ENCODE measurements at places on chromosomes 5 and 9. TPM values are rescaled to one million over a fixed set of nuclear protein-coding genes. Genes with fewer than 3 reads are reported as not detected.

DNA sequence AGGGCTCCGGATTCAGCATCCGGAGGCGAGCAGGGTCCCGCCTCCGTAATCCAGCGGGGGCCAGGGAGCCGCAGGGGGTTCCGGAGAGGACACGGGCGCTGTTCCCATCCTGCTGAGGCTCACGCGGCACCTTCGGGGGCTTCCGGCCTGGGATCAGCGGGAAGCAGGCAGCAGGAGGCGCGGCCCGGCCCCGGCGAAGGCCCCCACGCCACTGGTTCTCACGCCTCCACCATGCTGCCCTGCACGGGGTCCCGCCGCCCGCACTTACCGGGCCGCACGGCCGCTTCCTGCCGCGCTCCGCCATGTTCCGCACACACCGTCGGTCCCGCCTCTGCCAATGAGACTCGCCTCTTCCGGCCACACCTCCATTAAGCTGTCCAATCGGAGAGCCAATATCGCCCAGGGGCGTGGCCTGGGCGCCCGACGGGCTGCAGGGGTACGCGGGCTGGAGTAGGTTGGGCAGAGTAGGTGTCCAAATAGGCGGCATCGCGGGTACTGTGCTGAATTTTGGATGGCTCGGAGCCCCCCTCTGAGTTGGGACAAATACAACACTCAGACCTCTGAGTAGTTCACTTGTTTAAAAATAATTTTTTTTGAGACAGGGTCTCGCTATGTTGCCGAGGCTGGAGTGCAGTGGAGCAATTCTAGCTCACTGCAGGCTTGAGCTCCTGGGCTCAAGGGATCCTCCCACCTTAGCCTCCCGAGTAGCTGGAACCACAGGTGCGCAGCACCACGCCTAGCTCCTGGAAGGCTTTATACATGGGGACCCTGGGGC lies at the start of gene SPOUT1:
SPOUT1 (minus strand) TSS at position 318 of the 775 bp plus-strand sequence; CDS start at position 304, 14 bp downstream.
- DNase-seq, result peak; percentile 81

PCDHGC4 gene
- total RNA-seq, result 6.4 TPM

ITGA1 gene
- 169 TPM for total RNA-seq

CDC25C gene
- not detected for total RNA-seq

BTNL8 gene
- not detected for total RNA-seq

- DNase-seq, result no peak
These were observed 406.3 kb downstream of the DMRT2 start for GRCh38 chr9:1456301-1457024.

- no peak for DNase-seq
These were observed 378.1 kb upstream of the RFX3 start for GRCh38 chr9:3903906-3904305.

REEP2 gene
- total RNA-seq, result 11.5 TPM

PLAC8L1 gene
- not detected for total RNA-seq

IFNA2 gene
- total RNA-seq, result not detected

DNA sequence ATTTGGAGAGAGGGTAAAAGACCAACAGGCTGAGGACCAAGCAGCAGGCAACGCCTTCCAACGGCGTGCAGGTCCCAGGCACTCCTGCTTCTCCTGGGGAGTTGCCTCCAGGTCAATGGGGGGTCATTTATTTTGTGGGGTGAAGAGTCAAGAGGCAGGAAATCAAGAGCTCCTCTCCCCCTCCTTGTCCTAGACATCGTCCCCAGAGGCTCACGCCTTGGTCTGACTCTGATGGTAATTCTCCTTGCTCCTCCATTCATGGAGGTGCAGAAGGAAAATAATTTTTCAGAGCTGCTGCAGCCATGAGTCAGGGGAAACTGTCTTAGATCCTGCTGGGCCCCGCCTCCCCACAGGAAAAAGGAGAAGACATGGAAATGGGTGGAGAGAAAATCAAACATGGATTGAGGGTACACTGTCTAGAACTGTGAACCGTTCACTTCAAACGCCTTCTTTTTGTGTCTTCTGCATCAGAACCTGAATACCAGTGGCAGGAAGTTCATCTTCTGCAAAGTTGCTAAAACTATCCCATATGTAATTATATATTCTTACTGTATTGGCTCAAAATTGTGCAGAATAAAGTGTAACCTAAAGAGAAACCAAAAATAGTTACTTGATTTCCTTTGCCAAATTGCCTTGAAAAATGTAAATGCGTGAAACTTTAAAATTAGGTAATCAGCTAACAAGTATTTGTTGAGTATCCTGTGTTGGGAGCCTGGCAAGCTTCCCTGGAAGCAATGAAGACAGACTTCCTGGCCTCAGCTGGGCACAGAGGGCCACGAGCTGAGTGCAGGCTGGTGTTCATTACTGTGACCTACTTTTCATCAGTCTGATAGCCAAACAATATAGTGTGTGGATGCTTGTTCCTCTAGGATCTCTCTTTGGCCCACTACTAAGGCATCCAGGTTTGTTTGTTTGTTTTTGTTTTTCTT lies 142.0 kb downstream of the CMYA5 start:
- no peak for DNase-seq

GRCh38 chr5:173919443-173919842 lies 31.3 kb downstream of the CPEB4 start:
- DNase-seq, result no peak

SOHLH1 gene
- total RNA-seq, result not detected

CCNJL gene
- 3.0 TPM for total RNA-seq

GRCh38 chr5:3353561-3353960 lies 242.1 kb upstream of the IRX1 start:
- no peak for DNase-seq

GRCh38 chr9:69861011-69861410 lies 40.4 kb downstream of the CFAP95 start:
- DNase-seq, result no peak

DNA sequence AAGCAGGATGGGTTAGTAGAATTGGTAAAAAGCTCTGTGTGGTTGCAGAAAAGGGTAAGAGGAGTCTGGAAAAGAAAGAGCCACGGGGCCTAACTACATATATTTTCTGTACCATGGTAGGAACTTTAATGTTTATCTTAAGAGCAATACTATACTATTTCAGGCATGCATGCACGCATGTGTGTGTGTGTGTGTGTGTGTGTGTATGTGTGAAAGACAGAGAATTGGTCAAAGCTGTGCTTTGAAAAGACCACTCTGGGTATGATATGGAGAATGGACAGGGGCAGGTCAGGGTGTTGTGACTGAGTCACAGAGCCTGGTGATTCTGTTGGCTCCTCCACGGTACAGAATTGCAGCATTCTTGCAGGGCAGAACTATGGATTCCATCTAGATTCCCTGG lies 339.3 kb downstream of the SLIT3 start:
- no peak for DNase-seq

Data from thoracic aorta (tissue), 2 donors.